ENCODE measurements at places on chromosomes 4 and X.
A peak's percentile ranks its signal among the peaks of the same experiment; 100 is the strongest.

GRCh38 chrX:25015486-25016360 lies at the start of gene ARX:
TSS of gene ARX (minus strand) at chrX:25015965. CDS start at chrX:25015737, 228 bp downstream.
- no peak within 1 kb of the TSS for H3K4me3 ChIP-seq
- no peak within 1 kb of the TSS for H3K27ac ChIP-seq
- peaks cover 2% of the 10 kb centered on the region for H3K4me1 ChIP-seq
- no peaks in the 10 kb centered on the region for H3K36me3 ChIP-seq
- no peak for DNase-seq
- H3K27me3 ChIP-seq = peaks cover 95% of the 10 kb centered on the region

DNA sequence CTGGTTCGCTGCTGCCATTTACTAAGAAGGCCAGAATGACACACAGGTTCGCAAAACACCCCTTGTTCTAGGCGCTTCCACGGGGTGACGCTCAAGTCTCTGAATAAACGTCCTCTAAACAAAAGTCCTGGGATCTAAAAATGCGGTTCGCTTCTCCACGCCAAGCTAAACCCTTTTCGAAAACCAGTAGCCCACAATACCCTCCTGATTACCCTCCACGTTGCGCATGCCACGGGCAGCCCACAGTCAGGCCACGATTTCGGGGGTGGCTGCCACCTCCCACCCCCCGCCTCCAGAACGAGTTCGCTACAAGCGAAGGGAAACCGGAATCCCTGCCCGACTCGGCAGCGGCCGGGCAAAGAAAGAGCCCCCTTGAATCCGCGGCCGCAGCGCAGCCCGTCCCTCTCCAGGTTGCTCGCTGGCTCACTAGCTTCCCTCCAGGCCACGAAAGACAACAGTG lies 423 bp downstream of the RPL39 start:
- no peaks in the 10 kb centered on the region for H3K36me3 ChIP-seq
- DNase-seq = peak; percentile 46
- H3K4me1 ChIP-seq = peaks cover 6% of the 10 kb centered on the region

GRCh38 chrX:46547857-46548256 lies 2.6 kb upstream of the ZNF674 start:
- H3K4me1 ChIP-seq = peaks cover 24% of the 10 kb centered on the region
- DNase-seq = no peak
- H3K27me3 ChIP-seq = no peaks in the 10 kb centered on the region
- H3K36me3 ChIP-seq = no peaks in the 10 kb centered on the region

- H3K4me3 ChIP-seq = no peak overlapping the region
- H3K27ac ChIP-seq = no peak overlapping the region
- no peaks in the 10 kb centered on the region for H3K36me3 ChIP-seq
- H3K27me3 ChIP-seq = no peaks in the 10 kb centered on the region
Measured at GRCh38 chrX:121639781-121640180, 592.4 kb downstream of the GLUD2 start.

DNA sequence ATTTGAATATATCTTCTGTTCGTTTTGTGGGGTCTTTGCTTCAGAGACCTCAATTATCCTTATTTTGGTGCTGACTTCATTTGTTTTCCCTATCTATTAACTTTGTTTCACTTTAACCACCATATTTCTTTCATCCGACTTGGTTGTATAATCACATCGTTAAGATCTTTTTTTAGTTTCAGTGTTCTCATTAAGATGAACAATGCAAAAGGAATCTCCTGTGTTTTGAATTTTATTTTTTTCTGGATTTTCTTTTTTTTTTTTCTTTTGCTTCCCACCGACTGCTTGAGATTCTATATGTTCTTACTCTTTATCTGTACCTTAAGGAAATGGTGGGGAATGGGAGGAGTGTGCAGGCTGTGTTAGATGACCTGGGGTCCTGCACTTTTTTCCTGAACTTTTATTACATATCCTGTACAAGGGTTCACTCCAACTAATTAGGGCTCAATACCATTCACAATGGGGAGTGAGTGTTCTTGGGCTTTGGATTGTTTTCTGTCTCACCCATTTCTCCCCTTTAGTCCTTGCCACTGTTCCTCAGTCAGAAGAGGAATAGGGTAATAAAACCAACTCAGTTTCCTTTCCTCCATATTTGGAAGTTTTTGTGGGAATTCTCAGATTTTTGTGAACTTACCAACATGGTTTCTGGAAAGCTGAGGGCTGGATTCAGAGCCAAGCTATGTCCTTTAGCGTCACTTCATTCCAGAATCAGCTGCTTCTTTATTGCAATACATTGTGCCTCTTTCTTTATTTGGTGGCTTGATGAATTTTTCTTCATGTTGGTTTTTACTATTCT lies 43.2 kb upstream of the BMPR1B start:
- H3K27me3 ChIP-seq = no peaks in the 10 kb centered on the region
- H3K4me1 ChIP-seq = no peaks in the 10 kb centered on the region
- no peaks in the 10 kb centered on the region for H3K36me3 ChIP-seq
- no peak for DNase-seq
- H3K4me3 ChIP-seq = no peak overlapping the region

Data from left lung (tissue), 14 donors.